Hypothalamus (tissue), 51 donors: ENCODE measurements at places on chromosomes 2 and 18.

GRCh38 chr2:9232886-9233285 lies 26.3 kb downstream of the ASAP2 start:
- no peak for DNase-seq

DNA sequence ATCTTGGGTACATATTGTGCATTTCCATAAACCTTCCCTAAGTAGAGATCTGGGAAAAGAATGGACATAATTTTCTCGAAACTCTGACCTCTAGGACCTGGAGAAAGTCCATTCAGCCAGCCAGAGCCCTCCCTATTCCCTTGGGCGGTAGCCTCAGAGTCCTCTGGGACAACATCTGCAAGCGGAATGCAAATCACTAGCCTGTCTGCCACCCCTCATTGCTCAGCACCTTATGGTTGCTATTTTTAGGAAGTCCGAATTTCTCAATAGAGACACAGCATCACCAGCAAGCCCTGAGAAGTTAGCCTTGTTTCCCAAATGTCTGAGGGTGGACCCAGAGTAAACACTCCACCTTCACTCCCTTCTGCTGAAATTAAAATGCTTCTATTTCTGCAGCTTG lies 17.6 kb upstream of the CD28 start:
- DNase-seq = no peak

DNA sequence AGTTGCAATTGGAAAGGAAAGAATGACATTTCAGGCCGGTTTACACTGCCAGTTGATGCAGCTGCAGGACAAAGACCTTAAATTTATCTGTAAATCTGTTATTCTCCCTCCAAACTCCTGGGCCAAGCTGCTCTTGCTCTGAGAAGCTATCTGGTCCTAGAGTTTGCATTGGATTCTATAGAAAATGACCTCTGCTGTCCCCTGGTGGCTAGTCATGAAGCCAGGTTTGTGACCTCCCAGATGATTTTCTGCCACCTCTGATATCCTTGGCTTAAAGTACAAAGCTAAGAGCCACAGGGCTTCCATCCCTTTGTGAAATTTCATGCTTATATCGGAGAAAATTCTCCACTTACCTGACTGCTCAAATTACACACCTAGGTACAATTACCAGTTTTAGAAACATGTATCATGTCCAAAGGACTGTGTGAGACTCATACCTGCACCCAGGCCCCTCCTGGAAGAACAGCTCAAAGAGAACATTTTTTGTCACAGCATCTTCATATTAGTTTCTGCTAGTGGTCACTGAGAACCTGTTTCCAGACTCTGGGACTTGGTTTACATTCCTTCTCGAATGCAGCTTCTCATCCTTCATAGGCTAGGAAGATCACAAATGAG lies 28.9 kb upstream of the IER3IP1 start:
- no peak for DNase-seq

DNA sequence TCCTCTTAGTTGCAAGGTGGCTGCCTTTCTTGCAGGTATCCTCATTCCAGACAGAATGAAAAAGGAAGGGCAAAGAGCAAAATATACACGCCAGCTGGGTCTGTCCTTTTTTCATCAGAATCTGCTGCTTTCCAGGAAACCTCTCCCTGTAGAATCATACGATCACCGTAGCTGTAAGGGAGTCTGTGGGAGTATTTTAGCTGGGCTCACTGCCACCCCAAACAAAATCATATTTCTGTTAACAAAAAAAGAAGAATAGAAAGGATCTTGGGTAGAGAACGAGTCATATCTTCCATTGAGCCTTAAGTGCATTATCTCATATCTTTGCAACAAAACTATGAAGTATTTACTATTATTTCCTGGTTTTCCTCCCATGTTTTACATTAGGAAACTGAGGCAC lies 15.0 kb upstream of the TANC1 start:
- DNase-seq = no peak

DNA sequence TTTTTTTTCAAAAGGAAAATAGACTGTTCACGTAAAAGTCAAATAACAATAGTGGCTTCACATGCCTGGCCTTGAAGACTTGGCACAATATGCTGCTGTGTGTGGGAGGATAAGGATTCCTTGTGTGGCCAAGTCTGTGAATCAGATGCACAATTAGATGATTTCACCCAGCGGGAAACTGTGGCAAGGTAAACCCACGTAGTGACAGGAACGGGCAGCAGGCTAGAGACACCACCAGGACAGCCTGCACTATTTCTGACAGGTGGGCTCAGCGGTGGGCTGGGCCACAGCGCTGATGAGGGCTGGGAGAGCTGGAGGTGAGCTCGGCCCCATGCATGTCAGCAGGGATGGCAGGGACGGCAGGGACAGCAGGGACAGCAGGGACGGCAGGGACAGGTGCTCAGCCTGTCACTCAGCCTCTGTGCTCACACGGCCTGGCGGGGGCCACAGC lies 21.6 kb downstream of the SNORC start:
- DNase-seq = no peak

- no peak for DNase-seq
Measured at GRCh38 chr18:2855560-2856350, 8.9 kb downstream of the EMILIN2 start.

GRCh38 chr2:188766471-188766856 lies 207.7 kb upstream of the COL3A1 start:
- no peak for DNase-seq

DNA sequence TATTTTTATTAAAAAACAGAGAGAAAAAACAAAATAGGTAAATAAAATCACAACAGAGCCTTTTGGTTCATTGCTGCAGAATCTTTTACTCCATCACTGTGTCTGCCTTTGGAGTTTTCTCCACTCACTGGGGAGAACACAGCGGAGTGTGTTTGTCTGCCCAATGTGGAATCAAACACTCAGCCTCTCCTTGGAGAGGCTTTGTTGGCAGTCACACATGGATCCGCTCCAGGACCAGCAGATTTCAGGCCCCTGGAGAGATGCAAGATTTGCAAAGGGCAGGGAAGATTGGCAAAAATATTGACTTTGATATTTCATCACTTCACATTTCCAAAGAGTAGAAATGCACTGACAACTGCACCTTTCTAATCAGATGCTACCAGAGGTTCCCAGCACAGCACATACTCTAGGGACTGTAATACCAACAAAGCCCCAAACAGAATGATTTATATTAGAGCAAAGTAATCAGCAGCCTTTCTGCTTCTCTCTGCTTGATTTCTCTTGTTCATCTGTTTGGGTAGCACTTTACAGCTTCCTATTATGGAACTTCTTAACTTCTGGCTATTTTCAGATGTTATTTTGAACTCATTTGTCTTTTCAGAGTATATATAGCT lies 1898.8 kb upstream of the PIK3C3 start:
- DNase-seq = no peak

DNA sequence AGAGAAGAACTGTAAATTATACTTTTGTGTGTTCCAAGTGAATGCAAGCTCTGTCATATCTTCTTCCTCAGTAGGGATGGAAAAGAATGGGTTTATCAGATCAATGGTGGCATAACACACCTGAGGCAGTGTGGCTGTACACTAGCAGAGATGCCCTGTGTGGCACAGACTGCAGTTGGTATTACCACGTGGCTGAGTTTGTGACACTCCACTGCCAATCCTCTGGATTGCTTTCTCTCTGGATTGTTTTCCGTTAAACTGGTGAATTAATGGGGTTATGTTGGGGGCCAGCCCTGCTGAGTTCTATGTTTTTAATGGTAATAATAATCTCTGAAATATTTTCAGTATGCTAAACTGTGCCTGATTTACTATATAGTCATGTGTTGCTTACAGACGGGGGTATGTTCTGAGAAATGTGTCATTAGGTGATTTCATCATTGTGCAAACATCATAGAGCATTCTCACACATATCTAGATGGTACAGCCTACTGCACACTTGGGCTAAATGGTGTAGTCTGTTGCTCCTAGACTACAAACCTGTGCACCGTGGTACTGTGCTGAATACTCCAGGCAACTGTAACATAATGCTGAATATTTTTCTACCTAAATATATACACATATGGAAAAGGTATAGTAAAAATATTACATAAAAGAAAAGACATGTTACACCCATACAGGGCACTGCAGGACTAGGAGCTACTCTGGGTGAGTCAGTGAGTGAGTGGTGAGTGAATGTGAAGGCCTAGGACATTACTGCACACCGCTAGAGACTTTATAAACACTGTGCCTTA lies 84.7 kb upstream of the ST6GAL2 start:
- no peak for DNase-seq
